Body of pancreas (tissue), 4 donors: ENCODE measurements at places on chromosomes 16 and 17.

DNA sequence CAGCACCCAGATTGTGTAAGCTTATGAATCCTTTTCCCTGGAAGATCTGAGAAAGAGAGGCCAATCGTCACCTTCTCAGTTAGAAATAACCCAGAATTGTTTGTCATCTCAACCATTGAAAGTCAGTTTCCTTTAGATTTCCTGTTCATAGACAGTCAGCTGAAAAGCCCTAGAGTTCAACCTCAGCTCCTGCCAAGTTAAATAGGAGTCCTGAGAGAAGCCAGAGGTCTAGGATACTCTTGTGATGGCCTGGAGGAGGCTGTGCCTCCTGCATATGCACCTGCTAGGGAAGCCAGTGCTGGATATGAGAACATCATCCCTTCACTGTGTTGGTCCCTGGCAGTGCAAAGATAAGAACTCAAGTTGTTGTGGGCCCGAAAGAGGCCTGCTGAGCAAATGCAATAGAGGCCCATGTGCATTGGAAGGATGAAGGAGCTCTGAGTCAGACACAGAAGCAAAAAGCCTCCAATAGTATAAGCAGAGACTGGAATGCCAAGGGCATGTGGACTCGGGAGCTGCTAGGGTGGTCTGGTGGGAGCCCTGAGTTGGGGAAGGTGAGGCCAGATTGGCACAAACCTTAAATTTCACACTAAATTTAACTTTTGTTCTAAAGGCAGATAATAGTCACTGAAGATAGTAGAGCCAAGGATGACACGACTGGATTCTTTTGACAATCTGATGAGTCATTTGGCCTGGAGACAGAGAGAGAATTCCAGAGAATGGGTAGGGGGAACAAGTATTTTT lies 520.9 kb upstream of the CDH5 start:
- H3K36me3 ChIP-seq, result no peaks in the 10 kb centered on the region
- no peak overlapping the region for H3K27ac ChIP-seq
- no peaks in the 10 kb centered on the region for H3K4me1 ChIP-seq
- H3K4me3 ChIP-seq, result no peak overlapping the region

GRCh38 chr16:23504453-23505179 lies 5.7 kb downstream of the GGA2 start:
- peak overlapping the region; percentile 73 for H3K27ac ChIP-seq
- peaks cover 86% of the 10 kb centered on the region for H3K4me1 ChIP-seq
- no peak overlapping the region for H3K4me3 ChIP-seq
- DNase-seq, result peak; percentile 38

DNA sequence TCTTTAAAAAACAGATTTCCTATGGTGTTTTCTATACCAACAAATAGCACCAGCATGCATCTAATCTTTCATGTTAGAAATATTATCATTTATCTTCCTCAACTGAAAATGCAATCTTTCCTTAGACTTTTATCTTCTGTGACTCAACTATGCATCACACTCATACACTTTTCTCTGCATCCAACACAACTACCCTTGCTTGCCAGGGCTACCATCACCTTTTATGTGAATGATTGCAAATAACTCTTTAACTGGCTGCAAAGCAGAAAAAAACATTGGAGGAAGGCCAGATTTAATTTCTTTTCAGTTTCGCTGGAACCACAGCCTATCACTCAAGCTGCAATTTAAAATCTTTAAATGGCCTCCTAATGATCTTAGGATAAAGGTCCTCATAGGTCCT lies 212.9 kb downstream of the CDH8 start:
- H3K4me3 ChIP-seq, result no peak overlapping the region
- no peak overlapping the region for H3K27ac ChIP-seq
- H3K36me3 ChIP-seq, result no peaks in the 10 kb centered on the region
- DNase-seq, result no peak

DNA sequence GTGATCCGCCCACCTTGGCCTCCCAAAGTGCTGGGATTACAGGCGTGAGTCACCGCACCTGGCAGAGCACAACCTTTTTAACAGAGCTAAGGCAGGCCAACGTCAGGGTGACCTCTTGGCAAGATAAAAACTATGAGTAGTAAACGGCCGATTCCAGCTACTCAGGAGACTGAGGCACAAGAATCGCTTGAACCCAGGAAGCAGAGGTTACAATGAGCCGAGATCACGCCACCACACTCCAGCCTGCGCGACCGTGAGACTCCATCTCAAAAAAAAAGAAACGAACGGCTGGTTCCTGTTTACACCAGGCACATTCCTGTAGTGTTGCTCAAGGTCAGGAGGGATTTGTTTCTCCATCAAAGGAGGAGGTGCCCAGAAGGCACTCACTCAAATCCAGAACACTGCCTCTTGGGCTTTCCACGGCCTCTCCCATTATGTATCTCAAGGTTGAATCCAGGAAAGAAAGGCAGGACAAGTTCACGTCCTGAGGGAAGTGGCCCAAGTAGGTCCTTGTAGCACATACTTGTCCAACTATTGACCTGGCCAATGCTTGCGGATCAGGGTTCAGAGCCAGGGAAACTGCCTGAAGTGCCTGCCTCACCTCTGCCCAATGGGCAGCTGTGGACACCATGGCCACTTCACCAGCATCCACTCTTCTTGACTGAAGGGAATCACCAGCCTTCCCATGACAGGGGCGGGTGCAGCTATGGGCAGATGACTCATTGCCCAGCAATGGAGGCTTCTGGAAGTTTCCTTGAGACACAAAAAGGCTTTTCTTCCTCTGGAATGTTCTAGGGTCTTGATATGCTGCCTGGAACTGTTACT lies 13.5 kb downstream of the KNOP1 start:
- H3K27ac ChIP-seq, result no peak overlapping the region
- DNase-seq, result no peak
- no peak overlapping the region for H3K4me3 ChIP-seq
- H3K27me3 ChIP-seq, result no peaks in the 10 kb centered on the region
- no peaks in the 10 kb centered on the region for H3K36me3 ChIP-seq

- peaks cover 8% of the 10 kb centered on the region for H3K36me3 ChIP-seq
- no peaks in the 10 kb centered on the region for H3K27me3 ChIP-seq
- H3K27ac ChIP-seq, result no peak overlapping the region
- H3K4me1 ChIP-seq, result peaks cover 9% of the 10 kb centered on the region
These were observed 8.3 kb downstream of the XYLT2 start for GRCh38 chr17:50354198-50354597.

GRCh38 chr16:55901566-55902217 lies 26.5 kb upstream of the CES5A start:
- DNase-seq, result no peak
- no peaks in the 10 kb centered on the region for H3K36me3 ChIP-seq
- H3K27me3 ChIP-seq, result no peaks in the 10 kb centered on the region
- H3K4me1 ChIP-seq, result no peaks in the 10 kb centered on the region

DNA sequence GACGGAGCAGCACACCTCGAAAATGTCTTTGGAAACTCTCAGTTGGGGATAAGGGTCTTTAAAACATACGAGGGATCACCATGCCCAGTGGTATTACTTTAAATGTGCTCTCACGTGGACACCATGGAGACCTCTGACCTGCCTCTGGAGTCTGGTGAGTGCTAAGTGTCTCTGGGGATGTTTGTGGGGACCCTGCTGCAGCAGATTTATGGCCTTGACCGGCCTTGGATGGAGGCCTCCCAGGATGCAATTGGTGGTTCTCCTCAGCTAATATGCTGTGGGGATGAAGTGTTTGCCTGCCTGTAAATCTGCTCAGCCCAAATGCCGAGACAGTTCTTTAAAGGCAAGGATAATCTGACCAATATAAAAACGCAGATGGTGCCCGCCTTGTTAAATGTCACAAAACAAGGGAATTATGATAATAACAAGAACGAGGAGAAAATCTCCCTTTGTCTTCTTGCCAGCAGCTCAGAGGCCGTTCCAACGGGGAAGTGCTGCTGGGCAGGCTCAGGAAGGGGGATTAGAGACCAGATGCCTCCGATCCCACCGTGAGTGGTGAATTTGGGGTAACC lies 154.4 kb downstream of the ABCC12 start:
- no peaks in the 10 kb centered on the region for H3K4me1 ChIP-seq
- DNase-seq, result no peak
- no peak overlapping the region for H3K27ac ChIP-seq
- no peak overlapping the region for H3K4me3 ChIP-seq
- no peaks in the 10 kb centered on the region for H3K27me3 ChIP-seq

DNA sequence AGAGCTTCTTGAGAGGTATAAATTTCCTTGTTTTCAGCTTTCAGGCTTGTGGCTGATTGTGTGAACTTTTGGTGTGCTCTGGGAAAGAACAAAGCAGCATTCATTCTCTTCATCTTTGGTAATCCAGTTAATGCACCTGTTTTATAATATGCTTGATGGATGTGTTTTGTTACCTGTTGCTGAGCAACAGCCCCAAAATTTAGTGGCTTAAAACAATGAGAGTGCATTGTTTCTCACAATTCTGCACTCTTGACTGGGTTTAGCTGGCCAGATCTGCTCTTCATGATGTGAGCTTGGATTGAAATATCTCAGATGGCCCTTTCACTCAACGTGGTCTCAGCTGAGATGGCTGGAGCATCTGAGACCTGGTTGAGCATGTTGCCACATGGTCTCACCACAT lies 58.7 kb upstream of the NOL11 start:
- H3K27me3 ChIP-seq, result no peaks in the 10 kb centered on the region
- no peak for DNase-seq
- no peak overlapping the region for H3K4me3 ChIP-seq
- H3K36me3 ChIP-seq, result no peaks in the 10 kb centered on the region

DNA sequence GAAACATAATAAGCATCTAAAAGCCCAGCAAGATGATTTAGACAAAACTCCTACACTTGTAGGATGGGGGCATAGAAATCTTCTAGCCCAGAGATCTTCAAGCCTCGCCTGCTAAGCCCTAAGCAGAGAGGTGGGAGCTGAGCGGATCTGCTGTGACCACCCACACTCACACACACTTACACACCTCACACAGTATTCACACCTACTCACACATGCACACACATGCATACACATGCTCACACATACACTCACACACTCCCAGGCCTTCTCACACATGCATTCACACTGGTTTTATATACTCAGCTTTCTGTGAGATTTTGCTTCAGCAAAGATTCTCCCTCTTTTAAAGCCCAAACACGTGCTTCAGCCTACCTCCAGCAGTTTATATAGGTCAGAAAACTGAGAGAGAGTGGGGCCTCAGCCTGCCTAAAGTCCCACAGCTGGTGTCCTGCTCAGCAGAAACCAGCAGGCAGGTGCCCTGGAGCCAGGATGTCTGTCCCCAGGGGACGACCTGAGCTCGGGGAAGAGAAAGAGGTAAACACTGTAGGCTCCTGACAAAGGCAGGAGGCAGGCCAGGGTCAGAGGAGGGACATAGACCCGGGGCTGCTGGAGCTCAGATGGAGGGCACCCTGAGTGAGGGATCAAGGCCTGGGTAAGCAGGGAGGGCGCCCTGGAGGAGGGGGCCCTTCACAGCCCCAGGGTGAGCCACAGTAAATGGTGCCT lies 12.0 kb upstream of the KRT19 start:
- H3K36me3 ChIP-seq, result no peaks in the 10 kb centered on the region
- no peaks in the 10 kb centered on the region for H3K27me3 ChIP-seq
- DNase-seq, result no peak
- no peak overlapping the region for H3K27ac ChIP-seq

GRCh38 chr16:81703177-81704155 lies 75.6 kb upstream of the PLCG2 start:
- no peak overlapping the region for H3K27ac ChIP-seq
- no peaks in the 10 kb centered on the region for H3K27me3 ChIP-seq
- peaks cover 11% of the 10 kb centered on the region for H3K4me1 ChIP-seq
- H3K4me3 ChIP-seq, result no peak overlapping the region

- H3K36me3 ChIP-seq, result peaks cover 2% of the 10 kb centered on the region
- H3K27ac ChIP-seq, result peak within 1 kb of the TSS; percentile 98
- H3K4me3 ChIP-seq, result peak within 1 kb of the TSS; percentile 64
These were observed at the start of gene GRB7 for GRCh38 chr17:39737760-39738567. Gene GRB7, plus strand, starts transcription at chr17:39737938. Its CDS starts 4,364 bp downstream, at chr17:39742302.

DNA sequence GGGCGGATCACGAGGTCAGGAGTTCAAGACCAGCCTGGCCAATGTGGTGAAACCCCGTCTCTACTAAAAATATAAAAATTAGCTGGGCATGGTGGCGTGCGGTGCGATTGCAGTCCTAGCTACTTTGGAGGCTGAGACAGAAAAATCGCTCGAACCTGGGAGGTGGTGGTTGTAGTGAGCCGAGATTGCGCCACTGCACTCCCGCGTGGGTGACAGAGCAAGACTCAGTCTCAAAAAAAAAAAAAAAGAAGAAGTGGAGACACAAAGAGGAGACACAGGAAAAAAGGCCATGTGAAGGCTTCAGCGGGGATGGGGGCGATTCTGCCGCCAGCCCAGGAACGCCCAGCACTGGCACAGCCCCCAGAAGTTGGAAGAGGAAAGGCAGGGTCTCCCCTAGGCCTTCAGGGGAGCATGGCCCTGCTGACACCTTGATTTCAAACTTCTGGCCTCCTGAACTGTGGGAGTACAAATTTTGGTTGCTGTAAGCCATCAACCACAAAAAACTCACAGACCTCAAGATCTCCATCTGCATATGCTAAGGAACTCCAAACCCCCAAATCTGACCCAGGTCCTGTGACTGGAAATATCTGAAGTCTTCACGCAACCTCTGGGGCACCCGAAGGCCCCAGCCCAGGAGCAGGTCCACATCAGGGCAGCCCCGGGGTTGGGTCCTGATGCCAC lies 7.0 kb downstream of the SGSH start:
- H3K36me3 ChIP-seq, result peaks cover 7% of the 10 kb centered on the region
- no peak for DNase-seq
- peaks cover 6% of the 10 kb centered on the region for H3K4me1 ChIP-seq
- no peaks in the 10 kb centered on the region for H3K27me3 ChIP-seq
- H3K27ac ChIP-seq, result no peak overlapping the region
- H3K4me3 ChIP-seq, result no peak overlapping the region

- peaks cover 45% of the 10 kb centered on the region for H3K4me1 ChIP-seq
- H3K4me3 ChIP-seq, result no peak overlapping the region
- peak; percentile 85 for DNase-seq
- no peaks in the 10 kb centered on the region for H3K27me3 ChIP-seq
- peak overlapping the region; percentile 85 for H3K27ac ChIP-seq
These were observed 27.0 kb downstream of the CCR7 start for GRCh38 chr17:40538019-40538935.

DNA sequence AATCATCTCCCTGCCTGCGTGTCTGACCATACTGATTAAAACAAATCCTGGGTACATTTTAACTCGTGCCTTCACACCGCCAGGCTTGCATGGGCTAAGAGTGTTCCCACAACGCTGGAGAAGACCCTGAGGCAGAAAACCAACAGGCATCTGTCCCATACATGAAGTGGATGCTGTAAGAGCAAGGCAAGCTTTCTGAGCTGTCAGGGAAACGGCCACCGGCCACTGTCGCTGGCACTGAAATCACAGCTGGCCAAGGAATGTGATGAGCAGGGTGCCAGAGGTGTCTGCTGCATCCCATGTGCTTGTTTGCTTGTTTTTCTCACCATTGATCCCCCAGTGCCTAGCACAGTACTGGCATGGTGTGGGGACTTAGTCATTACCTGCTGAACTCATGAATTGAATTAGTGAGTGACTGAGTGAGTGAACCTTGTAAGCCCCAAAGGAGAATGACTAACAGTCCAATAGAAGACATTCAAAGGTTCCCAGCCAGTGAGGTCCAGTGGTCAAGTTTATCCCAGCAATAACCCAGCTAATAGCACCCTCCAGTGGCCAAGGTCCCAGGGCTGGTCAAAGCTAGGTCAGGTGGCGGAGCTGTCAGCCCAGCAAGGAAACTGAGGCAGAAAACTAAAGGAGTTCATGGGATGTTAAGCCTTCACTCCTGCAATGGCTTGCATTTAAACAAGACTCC lies 92.7 kb upstream of the CDH5 start:
- no peaks in the 10 kb centered on the region for H3K27me3 ChIP-seq
- H3K36me3 ChIP-seq, result no peaks in the 10 kb centered on the region
- peaks cover 8% of the 10 kb centered on the region for H3K4me1 ChIP-seq

GRCh38 chr17:39236450-39236927 lies 10.7 kb upstream of the STAC2 start:
- H3K27me3 ChIP-seq, result peaks cover 12% of the 10 kb centered on the region
- no peak overlapping the region for H3K4me3 ChIP-seq
- no peaks in the 10 kb centered on the region for H3K36me3 ChIP-seq
- DNase-seq, result no peak
- H3K4me1 ChIP-seq, result peaks cover 9% of the 10 kb centered on the region
